Activated CD4-positive, alpha-beta T cell treated with anti-CD3 and anti-CD28 coated beads for 36 hours (primary cell): ENCODE measurements at places on chromosomes 6 and 20. TPM values are rescaled to one million over a fixed set of nuclear protein-coding genes. Genes with fewer than 3 reads are reported as not detected.

DNA sequence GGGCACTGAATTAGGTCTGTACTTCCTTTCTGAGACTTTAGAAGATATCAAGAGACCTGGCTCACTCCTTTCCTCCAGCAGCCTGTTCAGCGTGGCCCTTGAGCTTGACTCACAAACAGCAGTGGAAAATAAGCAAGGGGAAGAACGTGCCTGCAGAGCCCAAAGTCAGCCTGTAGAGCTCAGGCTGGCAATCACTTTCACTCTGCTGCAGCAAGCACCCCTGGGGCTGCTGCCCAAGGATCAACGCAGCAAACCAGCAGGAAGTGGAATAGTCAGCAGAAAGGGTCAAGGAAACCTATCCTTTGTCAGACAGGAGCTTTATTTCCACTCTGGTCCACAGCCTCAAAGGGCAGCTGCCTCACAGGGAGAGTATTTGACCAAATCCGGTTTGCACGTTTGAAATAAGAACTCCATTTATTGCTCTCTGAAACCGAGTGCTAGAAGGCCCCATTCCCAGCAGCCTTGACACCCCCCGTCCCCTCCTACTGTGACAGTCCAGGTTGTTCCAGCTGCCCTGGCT lies 77.4 kb downstream of the PRDM1 start:
- peak; percentile 80 for DNase-seq

GRCh38 chr20:62381842-62382241 lies 5.1 kb upstream of the RPS21 start:
- DNase-seq = no peak

DNA sequence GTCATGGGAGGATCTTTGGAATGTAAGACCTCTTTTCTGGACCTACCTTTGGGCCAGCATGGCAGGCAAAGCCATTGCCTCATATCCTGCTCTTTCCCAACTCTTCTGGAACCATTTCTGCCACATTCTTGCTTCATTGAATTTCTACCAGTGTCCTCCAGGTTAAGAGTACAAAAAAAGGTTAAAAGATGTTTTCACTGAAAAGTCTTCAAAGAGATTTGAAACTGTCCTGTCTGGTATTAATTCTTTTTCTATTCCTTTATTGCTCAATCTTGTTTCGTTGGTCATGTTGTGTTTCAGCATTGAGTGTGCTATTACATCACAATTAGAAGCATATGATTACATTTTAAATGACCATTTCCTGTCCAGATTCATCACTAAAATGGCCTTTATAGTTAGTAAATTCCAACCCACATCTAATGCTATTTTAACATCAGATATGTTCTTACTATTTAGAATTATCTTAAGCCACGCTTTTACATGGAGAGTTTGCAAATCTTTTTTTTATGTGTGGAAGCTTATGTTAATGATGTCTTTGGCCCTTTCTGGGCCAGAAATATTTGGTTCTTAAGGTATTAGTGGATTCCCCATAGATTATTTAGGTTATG lies 450.9 kb downstream of the GJA1 start:
- DNase-seq = no peak

GRCh38 chr20:1831096-1831495 lies 64.1 kb upstream of the SIRPA start:
- DNase-seq = no peak

- DNase-seq = no peak
Observed at GRCh38 chr6:44674226-44675155, 287.0 kb downstream of the CDC5L start.

DNA sequence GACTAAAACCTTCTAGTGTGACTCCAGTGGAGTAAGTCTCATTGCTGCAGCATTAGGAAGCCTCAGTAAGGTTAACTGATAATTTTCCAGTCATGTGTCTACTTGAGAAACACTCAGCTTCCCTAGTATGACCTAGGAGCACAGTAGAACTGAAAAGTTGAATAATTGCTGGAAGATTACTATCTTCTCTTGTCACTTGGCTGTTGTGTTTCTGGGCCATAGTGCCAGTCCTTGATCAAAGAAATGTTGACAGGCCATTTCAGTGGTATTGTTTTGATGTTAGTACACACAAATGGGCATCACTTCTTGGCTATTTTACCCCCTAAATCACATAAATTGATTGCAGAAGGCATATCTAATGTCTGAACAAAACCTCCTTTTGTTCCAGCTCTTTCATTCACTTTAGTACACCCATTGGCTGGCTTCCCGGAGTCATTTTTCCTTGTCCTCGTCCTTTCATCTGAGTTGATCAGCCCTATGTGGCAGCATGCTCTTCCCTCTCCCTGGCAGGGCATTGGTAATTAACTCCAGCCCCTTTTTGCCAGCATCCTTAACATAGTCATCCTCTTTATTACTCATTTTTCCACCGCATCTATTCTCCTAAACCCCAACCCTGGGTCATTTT lies 6.0 kb downstream of the ENPP3 start:
- DNase-seq = no peak

GRCh38 chr6:94289131-94289530 lies 869.8 kb upstream of the EPHA7 start:
- no peak for DNase-seq

DNA sequence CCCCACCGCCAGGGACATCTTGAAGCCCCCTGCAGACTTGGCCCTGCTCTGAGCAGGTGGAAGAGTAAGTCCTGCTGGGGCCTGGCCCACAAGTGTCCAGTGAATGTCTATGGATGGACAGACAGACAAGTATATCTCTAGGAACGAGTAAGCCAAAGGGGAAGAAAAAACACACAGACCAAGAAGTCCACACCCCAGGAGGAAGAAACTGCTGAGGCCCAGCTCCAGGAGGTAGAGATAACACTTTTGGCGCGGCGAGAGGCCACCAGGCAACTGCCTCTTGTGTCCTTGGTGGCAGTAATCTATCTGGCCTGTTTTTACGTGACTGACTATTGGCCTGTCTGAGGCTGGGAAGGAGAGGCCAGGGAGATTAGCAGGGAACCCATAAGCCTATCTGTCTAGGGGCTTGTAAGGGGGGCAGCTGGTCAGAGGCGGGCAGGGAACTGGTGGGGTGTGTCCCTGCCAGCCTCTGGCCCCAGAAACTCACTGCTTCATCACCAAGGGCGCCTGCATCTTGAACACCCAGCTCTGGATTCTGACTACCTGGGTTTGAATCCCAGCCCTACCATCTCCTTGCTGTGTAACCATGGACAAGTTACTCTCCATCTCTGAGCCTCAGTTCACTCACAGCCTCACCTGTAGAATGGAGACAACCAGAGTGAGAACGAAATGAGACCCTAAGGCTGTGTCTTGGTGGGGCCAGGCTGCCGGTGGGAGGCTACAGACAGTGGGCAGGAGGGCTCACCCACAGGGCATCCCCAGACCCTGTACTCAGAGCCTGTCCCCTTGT lies 31.3 kb downstream of the C20orf203 start:
- DNase-seq = no peak

DNA sequence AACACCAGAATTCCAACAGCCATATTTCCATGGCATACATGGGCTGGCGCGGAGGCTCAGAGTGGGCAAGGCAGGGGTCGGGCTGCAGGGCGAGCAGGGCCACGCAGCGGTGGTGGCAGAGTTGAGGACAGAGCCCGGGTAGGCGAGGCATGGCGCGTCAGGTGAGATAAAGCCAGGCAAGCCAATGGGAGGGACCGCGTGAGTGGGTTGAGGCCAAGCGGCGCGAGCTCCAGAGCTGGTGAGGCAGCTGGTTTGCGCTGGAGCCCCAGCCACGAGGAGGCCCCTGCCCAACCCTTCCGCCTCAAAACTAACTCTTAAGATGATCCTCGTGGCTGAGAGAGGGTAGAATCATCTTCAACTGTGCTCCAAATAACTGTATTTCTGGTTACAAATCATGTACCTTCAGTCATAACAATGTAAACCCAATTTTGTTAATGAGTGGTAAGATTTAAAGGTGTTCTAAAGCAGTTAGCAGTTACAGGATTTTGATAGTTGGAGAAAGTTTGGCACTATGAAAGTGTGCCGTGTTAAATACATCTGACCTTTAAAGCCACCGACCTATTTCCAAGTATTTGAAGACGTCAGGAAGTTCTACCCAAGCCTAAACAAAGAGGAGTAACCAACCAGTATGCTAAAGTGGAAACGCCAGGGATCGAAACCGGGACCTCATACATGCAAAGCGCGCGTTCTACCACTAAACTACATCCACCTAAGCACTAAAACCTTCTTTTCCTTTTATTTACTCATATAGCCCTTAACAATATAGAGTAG lies 107.9 kb downstream of the GPX5 start:
- DNase-seq = no peak

DNA sequence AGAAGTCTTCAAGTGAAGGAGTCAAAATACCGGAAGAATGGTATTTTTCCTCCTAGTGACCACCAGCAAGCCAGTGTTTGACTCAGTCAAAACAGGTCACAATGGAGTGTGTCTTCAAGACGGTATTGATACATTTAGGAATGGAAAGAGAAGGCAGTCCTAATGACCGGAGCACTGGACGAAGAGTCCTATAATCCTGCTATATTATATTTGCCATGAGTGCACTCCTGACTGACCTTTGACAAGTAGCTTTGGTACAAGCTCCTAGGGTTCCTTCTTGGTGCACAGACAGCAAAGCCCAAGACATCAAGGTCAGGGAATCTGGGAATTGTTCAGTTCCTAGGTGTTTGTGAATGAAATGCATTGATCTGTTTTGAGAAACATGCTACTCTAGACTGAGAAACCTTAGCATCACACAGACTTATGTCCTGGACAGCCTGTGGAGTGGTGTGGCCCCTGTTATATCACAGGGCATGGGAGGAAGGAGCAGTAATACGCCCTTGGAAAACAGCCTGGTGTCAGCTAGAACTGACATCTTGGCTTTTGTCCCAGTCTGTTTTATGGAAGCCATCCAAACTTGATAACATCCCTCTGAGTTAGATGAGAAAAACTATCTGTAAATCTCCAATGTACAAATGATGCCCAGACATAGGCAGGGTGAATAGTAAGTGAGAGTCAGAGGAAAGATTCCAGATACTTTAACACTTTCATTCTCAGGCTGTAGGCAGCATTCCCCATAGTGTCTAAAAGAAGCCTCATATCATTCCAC lies 18.5 kb downstream of the NOX3 start:
- DNase-seq = no peak

- no peak for DNase-seq
Observed at GRCh38 chr6:74734901-74735300, 471.0 kb downstream of the COL12A1 start.

DNA sequence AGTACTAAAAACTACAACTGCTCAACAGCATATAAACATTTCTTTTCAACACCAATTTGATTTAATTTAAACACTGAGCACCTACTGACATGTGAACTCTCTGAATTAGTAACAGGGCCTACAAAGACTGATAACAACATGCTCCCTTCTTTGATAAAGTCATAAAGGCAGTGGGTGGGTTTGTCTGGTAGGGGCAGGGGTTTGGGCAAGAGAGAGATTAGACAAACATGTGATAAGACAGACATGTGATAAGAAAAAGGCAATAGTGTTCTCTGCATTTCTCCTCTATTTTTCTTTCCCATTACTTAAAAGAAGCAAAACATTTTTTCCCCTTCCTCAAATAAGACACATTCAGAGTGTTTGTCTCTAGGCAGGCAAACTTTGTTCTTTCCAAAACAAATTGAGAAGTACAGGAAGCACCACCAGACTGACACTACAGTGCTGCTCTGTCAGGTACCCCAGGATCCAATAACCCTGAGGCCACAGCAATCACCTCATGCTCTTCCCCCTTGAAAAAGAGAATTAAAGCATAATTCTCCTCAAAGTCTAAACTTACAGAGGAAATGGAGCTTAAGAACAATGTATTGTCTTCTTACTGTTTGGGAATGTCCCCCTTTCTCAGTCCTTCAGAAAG lies 11.9 kb downstream of the C6orf52 start:
- no peak for DNase-seq

The COL9A3 gene
- not detected for total RNA-seq

The TMEM244 gene
- not detected for total RNA-seq

The TNFRSF6B gene
- 0.21 TPM for total RNA-seq

The ENPP1 gene
- 0.23 TPM for total RNA-seq

The TRMT11 gene
- 33.4 TPM for total RNA-seq
